Activated CD4-positive, alpha-beta T cell treated with anti-CD3 and anti-CD28 coated beads, Interleukin-2, amount 50 U/mL, for 16 hours (primary cell): ENCODE measurements at places on chromosomes 12 and 14.

GRCh38 chr12:2221030-2221621, 168.3 kb downstream of the CACNA1C start:
- no peak for DNase-seq

- peak; percentile 74 for DNase-seq
Measured at GRCh38 chr12:121801595-121802484, 2.0 kb upstream of the SETD1B start.

GRCh38 chr12:126708492-126708896, 1558.5 kb upstream of the TMEM132C start:
- DNase-seq = peak; percentile 8

DNA sequence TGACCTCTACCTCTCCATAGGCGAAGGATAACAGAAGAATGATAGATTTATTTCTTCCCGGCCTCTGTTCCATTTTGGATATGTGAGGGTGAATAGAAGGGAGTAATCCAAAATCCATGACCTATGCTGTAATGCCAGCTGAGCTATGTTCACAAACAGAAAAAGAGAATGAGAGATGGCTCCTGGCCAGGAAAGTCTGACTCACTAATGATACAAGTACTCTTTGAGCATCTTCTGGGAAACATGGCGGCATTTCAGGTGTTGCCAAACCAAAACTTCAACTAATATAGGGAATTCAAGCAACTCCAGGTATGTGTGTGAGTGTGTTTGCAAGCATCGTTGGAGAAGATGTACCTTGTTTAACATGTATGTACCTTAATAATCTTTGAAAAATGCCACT, 55.1 kb downstream of the MED13L start:
- no peak for DNase-seq

- no peak for DNase-seq
Measured at GRCh38 chr12:113081873-113082272, 25.3 kb downstream of the DTX1 start.

GRCh38 chr14:33480071-33480886, 470.6 kb downstream of the EGLN3 start:
- DNase-seq = no peak

- DNase-seq = no peak
Measured at GRCh38 chr14:94087891-94088290, 6.8 kb downstream of the IFI27L1 start.

DNA sequence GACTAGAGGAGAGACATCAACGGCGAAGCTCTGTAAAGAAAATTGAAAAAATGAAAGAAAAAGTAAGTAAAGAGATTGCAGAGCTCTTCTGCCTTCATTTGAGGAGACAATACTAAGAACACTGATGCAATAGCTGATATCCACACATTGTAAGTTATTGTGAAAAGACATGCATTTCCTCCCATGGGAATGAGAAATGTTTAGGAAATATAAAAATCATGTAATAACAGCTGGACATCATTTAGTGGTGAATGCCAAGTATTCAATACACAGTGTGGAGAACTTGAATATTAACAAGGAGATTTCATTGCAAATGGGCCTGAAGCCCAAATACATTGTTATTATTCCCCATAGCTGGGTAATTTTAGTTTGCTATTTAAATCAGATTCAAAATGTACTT, 179.2 kb downstream of the KICS2 start:
- no peak for DNase-seq

DNA sequence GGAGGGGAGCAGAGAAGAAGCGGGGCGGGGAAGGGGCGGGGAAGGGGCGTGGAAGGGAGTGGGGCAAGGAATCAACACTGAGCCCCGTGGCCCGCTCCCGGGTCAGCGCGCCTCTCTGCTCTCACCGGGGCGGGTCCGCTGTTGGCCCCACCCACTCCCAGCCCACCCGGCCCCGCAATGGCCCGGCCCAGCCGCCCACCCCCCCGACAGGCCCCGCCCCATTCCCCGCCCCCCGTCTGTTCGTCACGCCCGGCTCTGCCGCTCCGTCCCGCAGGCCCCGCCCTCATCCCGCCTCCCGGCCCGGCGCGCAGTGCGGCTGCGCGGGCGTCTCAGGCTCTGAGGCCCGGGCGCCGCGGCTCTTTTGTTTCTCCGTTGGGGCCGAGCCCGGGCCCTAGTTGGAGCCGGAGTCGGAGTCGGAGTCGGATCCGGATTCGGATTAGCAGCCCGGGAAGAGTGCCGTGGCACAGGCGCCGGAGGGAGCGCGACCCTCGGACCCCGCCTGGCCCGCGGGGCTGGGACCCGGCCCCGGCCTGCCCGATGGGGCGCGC, at the start of gene ULK1:
TSS of gene ULK1 (plus strand) at position 310 of the 548 bp plus-strand sequence. CDS start 380 bp downstream, outside the sequence.
- peak; percentile 92 for DNase-seq

DNA sequence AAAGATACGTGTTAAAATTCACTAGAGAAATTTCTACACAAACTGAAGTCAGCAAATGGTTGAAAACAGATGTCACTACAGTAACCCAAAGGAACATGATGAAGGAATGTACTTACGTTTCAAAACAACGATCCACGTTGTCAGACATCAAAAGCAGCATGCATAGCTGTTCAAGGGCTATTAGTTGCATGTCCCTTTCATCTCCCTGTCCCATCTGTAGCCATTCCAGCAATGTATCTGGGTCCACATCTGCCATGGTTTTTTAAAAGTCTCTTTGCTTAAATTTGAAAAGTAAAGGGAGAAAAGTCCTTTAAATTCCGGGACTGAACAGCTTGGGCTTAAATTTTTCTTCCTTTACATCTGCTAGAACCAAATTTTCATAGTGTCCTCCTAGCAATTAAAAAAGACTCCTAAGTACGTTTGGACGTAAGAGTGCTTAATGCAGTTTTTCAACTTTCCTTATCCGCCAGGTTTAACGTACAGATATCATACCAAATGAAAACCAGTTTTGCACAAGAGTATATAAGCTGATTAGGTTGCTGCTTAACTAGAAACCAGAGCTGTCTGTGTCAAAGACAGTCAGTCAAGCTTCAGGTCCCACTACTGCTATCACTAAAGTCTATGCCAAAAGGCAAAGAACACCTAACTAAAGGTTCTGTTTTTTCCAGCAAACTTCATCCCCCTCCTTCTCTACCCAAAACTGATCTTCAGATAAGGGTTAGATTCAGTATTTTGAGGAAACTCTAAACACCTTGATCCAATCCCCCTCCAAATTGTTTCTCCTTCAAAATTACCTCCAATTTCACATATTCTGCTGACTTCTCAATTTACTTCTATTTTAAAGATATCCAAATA, 1.7 kb downstream of the HECTD1 start:
- DNase-seq = peak; percentile 15

GRCh38 chr12:55664826-55665225, 28.1 kb downstream of the OR10P1 start:
- DNase-seq = no peak

GRCh38 chr12:113159937-113160336, 10.4 kb downstream of the CFAP73 start:
- DNase-seq = no peak

- DNase-seq = no peak
Measured at GRCh38 chr12:102371165-102371564, 109.2 kb downstream of the IGF1 start.

DNA sequence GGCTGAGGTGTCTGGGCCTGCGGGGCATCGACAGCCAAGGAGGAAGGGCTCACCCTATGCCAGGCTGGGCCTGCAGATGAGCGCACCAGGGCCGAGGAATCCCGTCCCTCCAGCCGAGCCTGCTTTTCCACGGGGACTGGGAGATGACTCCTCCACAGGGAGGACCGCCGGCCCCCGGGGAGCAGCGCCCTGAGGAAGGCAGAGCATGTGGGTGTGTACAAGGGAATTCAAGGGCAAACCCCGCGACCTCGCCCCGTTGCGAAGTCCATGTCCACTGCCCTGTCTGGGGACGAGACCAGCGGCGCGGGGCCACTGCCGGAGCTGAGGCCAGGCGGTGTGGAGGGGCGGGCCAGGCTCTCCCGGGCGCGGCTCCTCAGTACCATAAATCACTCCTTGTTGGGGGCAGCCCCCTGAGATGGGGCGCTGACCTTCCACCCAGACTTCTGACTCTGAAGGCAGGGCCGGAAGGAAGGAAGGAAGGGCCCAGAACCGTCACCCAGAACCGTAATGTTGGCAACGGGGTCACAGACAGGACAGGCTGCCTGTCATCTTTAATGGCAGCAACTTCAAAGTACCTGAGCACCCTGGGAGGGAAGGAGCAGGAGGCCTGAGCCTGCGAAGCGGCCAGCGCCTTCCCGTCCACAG, 52.5 kb downstream of the RNF34 start:
- DNase-seq = no peak

- DNase-seq = no peak
Measured at GRCh38 chr12:2862876-2863275, 6.0 kb upstream of the TEX52 start.

GRCh38 chr14:65703521-65703920, 291.0 kb downstream of the FUT8 start:
- DNase-seq = no peak

DNA sequence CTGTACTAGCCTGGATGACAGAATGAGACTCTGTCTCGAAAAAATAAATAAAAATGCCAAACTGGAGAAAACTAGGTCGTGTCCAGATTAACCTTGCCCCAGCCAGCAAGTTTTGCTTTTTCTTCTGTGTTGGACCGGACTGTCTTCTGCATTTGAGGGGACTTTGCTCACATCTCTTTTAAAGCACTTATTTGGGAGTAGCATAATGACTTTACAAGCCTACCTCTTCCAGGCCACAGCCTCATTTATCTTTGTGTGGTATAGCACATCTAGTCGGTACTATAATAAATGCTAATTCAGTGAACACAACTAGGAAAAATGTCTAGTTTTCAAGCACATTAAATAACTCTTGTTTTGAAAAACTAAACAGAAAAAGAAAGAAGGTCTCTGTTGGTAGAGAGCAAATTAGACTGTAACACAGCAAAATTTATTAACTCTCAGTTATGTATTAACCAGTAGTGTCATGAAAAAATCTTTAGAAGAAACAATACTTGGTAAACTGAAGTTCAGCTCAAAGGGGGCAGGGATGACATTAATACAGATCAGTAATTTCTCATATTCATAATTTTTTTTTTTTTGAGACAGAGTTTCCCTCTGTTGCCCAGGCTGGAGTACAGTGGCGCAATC, 52.0 kb downstream of the WDHD1 start:
- no peak for DNase-seq

- no peak for DNase-seq
Measured at GRCh38 chr14:67265131-67265530, 23.9 kb downstream of the PALS1 start.

GRCh38 chr12:126337556-126338441, 1272.6 kb downstream of the AACS start:
- no peak for DNase-seq

GRCh38 chr12:10701131-10701681, 21.9 kb downstream of the YBX3 start:
- DNase-seq = peak; percentile 16

DNA sequence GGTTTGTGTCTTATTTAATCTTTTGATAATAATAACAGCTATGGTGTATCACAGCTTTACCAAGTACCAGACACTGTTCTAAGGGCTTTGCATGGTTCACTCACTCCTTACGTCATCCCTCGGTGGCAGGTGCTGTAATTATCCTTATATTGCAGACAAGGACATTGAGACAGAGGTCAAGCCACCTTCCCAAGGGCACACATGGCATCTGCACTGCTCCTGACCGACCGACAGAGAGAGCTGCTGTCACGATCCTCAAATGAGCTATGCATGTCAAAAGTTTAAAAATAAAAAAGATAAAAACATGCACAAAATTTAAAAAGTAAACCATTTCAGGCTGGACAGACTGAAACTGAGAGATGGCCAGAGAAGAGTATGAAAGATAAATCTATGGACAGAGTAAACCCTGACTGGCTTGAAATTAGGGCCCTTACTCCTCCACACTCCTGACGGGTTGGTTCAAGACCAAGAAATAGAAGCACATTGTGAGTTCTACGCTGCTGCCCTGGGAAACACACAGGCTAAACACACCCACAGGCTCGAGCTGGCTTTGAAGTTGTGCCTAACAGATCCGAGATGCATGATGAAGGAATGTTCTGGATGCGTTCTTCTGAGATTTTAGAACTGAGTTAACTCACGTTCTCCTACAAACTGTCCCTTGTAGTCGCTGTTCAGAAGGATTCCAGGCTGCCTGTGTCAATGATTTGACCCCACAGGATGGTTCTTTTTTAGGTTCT, 268.7 kb downstream of the ZFP36L1 start:
- no peak for DNase-seq

DNA sequence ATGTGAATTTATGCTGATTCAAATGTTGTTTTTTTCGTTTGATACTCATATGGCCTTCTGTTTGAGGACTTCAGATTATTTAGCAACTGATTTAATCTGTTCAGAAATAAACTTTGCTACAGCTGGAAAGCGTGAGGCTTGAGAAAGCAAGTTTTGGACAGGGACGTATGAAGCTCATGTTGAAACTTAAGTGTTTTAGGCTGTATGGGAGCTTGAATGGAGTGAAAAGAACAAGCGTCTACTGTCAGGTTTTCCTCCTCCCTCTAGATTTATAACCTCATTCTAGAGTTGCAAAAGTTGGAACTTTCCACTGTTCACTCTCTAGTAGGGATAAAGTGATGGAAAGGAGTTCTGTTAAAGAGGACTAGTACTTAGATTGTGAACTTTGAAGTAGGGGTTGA, 1.0 kb downstream of the PRPF39 start:
- no peak for DNase-seq

DNA sequence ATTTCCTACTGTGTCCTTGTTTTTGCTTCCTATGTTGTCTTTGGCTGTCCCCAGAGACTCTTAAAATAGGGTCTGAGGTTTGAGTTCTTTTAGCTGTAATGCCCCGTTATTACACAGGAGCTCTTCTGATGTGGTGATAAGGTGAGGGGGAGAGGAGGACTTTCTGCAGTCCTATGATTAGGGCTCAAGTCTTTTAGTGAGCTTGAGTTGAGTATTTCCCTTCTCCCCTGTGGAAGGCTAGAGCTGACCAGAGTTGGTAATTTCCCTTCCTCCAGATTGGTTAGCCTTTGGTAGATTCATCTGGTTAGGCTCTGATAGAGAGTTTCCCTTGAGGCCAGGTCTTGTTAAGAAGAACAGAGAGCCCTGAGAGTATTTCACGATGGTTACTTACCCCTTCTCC, 4.3 kb upstream of the HIF1A start:
- peak; percentile 31 for DNase-seq

DNA sequence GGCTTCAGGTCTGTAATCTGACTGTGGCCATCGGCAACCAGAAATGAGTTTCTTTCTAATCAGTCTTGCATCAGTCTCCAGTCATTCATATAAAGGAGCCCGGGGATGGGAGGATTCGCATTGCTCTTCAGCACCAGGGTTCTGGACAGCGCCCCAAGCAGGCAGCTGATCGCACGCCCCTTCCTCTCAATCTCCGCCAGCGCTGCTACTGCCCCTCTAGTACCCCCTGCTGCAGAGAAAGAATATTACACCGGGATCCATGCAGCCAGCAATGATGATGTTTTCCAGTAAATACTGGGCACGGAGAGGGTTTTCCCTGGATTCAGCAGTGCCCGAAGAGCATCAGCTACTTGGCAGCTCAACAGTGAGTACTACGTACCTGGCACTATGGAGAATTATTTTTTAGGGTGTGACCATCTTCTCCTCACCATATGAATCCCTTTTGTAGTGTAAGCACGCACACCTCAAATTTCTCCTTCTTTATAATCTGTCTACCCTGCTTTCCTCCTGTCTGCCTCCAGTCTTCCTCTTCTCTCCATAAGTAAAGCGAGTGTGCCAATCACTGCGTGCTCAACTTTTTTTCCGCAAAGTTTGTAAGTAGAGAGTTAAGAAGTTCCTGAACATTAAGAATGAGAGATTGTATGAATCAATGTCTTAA, at the start of gene TPH2:
TSS of gene TPH2 (plus strand) at position 118 of the 658 bp plus-strand sequence. CDS start at position 260, 142 bp downstream.
- DNase-seq = peak; percentile 59
